ENCODE measurements at places on chromosomes 1 and 21. TPM values are rescaled to one million over a fixed set of nuclear protein-coding genes. Genes with fewer than 3 reads are reported as not detected.

Gene MT1HL1
- not detected for total RNA-seq

Gene FAM43B
- 0.37 TPM for total RNA-seq

Gene PTPRF
- total RNA-seq = 139 TPM

Gene KCND3
- total RNA-seq = 12.1 TPM

Gene SHE
- 33.5 TPM for total RNA-seq

DNA sequence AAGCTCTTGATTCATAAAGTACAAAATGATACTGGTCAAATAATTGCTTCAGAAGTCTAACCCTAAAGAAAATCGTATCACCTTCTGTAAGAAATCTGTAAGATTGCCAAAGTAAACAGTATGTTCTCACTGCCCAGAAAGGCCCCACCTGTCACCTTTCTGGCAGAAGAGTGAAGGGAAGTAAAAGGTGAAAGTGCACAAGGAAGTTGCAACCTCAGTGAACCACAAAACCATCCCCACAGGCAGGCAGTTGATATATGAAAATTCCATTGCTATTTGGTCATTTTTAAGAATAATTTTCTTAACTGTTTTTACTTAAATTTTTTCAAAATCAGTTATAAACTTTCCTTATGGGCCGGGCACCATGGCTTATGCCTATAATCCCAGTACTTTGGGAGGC is 48.5 kb upstream of the FBXO28 start:
- no peak for DNase-seq

DNA sequence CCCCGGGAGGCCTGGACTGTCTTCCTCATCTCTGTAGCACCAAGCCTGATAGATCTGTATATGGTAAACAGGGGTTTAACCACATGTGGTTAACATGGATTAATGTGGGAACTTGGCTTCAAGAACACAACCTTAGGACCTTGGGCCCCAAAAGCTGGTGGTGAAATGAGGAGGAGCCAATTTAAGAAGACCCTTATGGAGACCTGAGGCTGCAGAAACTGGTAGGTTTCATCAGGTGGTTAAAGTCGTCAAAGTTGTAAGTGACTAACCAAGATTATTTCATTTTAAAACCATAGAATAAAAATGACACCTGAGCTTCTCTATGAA is 14.0 kb downstream of the THEMIS2 start:
- no peak for DNase-seq

- DNase-seq = no peak
These were observed 199.3 kb upstream of the CTTNBP2NL start for GRCh38 chr1:112196731-112197130.

- DNase-seq = peak; percentile 83
These were observed 14.4 kb downstream of the SMYD3 start for GRCh38 chr1:246492611-246493245.

GRCh38 chr21:46124083-46124925 is 26.4 kb downstream of the COL6A2 start:
- DNase-seq = no peak

DNA sequence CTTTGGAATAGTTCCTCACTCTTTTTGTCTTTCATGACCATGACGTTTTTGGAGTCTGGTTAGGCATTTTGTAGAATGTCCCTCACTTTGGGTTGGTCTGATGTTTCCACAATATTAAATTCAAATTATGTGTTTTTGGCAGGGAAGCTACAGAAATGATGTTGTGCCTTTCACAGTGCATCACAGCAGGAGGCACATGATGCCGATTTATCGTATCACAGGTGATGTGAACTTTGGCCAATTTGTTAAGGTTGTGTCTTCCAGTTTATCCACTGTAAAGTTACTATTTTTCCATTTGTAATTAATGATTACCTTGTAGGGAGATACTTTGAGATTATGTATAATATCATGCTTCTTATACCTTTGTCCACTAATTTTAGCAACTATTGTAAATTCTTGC is 114.3 kb downstream of the FGGY start:
- no peak for DNase-seq

- DNase-seq = no peak
These were observed 17.6 kb downstream of the COL8A2 start for GRCh38 chr1:36107394-36107793.

- no peak for DNase-seq
These were observed 361.7 kb downstream of the PDE4B start for GRCh38 chr1:66154394-66154793.

DNA sequence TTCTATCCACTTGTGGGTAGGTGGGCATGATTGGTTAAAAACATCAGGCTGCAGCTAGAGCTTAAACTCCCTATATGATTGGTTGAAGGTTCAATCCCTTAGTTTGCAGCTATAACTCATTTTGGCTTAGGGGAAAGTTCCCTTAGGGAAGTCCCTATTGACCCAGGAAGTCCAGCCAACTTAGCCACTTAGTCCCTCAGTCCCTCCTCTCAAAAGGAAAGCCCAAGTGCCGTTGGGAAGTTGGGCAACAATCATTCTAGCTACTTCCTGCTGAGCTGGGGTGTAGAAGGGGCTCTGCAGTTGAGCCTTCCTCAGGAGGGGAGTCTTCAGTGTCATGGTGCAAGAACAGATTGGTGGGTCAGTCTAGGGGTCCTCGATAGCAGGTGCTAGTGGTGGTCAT is 12.2 kb downstream of the MSTO1 start:
- DNase-seq = no peak

- no peak for DNase-seq
These were observed 23.5 kb downstream of the GLIS1 start for GRCh38 chr1:53715478-53715877.

GRCh38 chr1:171739656-171740055 is 2.2 kb downstream of the VAMP4 start:
- DNase-seq = no peak

DNA sequence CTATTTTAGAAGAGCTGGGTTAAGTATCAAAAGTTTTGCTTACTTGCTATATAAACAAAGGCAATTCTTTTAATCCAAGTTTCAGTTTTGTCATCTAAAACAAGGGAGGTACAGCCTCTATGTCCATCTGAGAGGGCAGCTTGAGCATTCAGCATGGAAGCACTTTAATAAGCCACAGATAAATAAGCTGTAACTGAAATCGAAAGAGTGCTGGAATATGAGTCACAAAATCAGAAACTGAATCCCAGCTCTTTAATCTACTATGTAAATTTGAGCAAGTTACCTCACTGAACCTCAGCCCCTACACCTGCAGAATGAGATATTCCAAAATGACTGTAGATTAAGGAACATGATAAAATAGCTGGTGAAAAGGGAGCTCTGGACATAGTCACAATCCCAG is 80.0 kb upstream of the HP1BP3 start:
- DNase-seq = no peak

DNA sequence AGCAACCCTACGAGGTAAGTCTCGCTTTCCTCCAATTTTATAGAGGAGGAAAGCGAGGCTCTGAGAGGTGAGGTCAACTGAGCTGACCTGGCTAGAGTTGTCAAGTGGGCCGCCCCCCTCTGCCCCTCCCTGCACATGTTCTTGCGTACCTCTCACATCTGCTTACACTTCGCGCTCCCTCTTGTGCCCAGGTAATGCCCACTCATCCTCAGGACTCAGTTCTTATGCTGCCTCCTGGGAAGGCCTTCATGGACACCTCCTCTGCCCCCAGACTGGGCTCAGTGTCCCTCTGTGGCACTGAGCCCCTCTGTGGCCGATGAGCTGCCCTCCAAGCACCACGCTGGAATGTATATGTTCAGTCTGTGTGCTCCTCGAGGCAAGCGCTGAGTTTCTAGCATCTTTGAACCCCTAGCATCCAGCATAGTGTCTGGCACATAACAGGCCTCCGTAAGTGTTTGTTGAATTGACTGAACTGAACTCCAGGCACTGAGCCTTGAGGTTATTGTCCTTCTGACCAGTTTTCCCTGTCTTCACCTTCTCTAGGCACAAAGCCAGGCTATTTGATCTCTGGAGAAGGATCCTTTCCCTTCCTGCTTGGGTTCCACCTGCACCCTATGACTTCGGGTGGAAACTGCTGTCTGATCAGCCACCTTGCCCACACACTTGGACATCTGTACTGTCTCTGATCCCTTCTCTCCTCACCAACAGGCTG is 13.5 kb downstream of the MOV10 start:
- DNase-seq = no peak

GRCh38 chr1:158227904-158228623 is 26.2 kb upstream of the CD1A start:
- no peak for DNase-seq

- DNase-seq = no peak
These were observed 4.8 kb upstream of the SLC26A9 start for GRCh38 chr1:205948039-205948438.

DNA sequence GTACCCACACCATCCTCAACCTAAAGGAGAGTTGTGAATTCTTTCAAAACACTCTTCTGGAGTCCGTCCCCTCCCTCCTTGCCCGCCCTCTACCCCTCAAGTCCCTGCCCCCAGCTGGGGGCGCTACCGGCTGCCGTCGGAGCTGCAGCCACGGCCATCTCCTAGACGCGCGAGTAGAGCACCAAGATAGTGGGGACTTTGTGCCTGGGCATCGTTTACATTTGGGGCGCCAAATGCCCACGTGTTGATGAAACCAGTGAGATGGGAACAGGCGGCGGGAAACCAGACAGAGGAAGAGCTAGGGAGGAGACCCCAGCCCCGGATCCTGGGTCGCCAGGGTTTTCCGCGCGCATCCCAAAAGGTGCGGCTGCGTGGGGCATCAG is 638 bp upstream of the OLIG2 start:
- no peak for DNase-seq

DNA sequence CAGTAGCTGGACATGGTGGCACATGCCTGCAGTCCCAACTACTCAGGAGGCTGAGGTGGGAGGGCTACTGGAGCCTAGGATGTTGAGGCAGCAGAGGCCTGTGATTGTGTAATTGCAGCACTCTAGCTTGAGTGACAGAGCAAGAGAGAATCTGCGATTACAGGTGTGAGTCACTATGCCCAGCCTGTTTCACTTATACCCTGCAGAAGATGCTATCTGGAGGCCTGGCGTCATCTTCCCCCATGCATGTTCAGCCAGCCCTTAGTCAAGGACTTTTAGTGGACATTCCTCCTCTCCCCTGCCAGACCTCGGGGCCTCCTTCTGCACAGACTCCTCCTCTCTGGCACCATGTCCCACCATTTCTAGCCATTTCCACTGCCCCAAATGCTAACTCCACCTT is 36.3 kb upstream of the RCC2 start:
- DNase-seq = no peak

- peak; percentile 27 for DNase-seq
These were observed 1.6 kb upstream of the DNMT3L start for GRCh38 chr21:44263221-44263760.

DNA sequence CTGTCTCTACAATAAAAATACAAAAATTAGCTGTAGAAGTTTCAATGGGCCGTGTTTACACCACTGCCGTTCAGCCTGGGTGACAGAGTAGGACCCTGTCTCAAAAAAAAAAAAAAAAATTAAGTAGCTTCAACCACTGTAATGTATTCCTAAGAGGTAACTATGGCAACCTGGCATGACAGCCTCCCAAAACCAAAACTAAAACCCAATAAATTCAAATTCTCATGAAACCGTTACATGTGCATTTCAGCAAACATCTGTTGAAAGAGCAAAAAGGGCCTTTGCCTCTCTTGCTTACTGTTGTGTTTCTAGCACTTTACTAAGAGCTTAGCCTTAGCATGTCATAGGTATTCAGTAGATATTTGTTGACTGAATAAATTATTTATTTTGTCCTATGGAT is 33.5 kb downstream of the ODR4 start:
- no peak for DNase-seq

DNA sequence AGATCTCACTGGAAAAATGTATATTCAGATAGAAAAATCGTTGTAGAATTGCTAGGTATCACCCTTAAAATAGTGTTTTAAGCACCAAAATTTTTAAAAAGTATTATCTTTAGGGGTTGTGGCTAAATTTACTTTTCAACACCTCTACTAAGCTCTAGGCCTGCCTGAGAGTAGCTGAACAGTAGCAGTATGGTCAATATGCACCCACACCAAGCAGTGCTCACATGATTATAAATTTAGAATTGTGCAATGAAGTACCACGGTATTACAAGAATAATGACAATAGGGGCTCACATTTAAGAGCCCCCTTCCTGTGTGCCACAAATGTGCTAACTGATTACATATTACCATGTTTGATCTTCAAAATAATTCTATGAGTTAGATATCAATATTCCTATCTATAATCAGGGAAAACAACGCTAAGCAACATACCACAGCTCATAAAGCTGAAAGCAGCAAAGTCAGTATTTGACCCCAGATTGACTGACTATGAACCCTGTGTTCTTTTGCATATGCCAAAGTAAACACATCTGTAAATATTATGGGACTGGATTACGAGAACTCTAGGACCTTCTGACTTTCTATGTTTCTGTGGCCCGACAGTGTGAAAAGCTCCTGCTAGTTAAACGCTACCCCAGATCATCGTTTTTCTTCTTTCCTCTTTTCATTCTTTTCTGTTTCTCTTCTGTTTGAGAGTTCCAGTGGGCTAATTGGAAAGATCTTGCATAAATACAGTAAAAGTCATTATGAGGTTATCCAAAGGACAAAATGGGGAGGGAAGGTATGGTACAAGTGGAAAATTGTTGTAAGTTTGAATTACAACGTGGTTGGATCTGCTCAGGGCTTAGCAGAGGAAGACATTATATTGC is 201.1 kb upstream of the C1orf87 start:
- peak; percentile 40 for DNase-seq

GRCh38 chr1:47696737-47697441 is 259.0 kb downstream of the FOXD2 start:
- peak; percentile 32 for DNase-seq

GRCh38 chr1:213138892-213139291 is 87.9 kb downstream of the RPS6KC1 start:
- no peak for DNase-seq

- DNase-seq = no peak
These were observed 38.8 kb downstream of the PARP1 start for GRCh38 chr1:226369110-226369509.

DNA sequence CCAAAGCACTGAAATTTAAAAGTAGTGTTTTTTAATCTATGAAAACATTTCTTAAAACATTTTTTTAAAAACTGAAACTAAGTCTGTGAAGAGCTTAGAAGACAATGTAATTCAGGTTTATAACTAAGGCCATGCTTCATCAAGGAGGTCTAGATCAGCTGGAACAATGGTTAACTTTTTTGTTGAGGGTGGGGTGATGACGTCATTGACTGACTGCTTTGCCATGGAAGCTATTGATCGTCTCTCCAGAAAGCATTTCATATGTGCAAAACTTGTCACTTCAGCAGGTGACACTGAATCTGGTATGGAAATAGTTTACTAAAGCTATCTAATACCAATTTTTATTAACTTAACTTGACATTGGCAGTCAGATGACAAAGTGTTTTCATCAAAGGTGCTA is 21.0 kb downstream of the RAVER2 start:
- DNase-seq = no peak

- DNase-seq = no peak
These were observed 511.0 kb upstream of the CAMK1G start for GRCh38 chr1:209072481-209072880.
